Naive thymus-derived CD4-positive, alpha-beta T cell (primary cell): ENCODE measurements at places on chromosomes 11 and 22. TPM values are rescaled to one million over a fixed set of nuclear protein-coding genes. Genes with fewer than 3 reads are reported as not detected.

Gene OTOG
- polyA plus RNA-seq = not detected

GRCh38 chr11:118837868-118838267 is 45.8 kb upstream of the CXCR5 start:
- H3K27ac ChIP-seq = no peak overlapping the region
- H3K27me3 ChIP-seq = no peaks in the 10 kb centered on the region
- no peak overlapping the region for H3K4me3 ChIP-seq
- DNase-seq = no peak
- H3K4me1 ChIP-seq = peaks cover 8% of the 10 kb centered on the region

Gene EXPH5
- 0.90 TPM for polyA plus RNA-seq

GRCh38 chr11:70207531-70208131 is 4.5 kb downstream of the FADD start:
- no peak overlapping the region for H3K27ac ChIP-seq
- H3K36me3 ChIP-seq = peaks cover 47% of the 10 kb centered on the region
- H3K4me3 ChIP-seq = no peak overlapping the region
- no peak for DNase-seq
- no peaks in the 10 kb centered on the region for H3K27me3 ChIP-seq
